NCI-H2029 treated with DMSO at 0.1 percent for 48 hours (cell line): ENCODE measurements at places on chromosomes 2 and 18.

- no peak for DNase-seq
These were observed 325.5 kb downstream of the IRS1 start for GRCh38 chr2:226474131-226474530.

DNA sequence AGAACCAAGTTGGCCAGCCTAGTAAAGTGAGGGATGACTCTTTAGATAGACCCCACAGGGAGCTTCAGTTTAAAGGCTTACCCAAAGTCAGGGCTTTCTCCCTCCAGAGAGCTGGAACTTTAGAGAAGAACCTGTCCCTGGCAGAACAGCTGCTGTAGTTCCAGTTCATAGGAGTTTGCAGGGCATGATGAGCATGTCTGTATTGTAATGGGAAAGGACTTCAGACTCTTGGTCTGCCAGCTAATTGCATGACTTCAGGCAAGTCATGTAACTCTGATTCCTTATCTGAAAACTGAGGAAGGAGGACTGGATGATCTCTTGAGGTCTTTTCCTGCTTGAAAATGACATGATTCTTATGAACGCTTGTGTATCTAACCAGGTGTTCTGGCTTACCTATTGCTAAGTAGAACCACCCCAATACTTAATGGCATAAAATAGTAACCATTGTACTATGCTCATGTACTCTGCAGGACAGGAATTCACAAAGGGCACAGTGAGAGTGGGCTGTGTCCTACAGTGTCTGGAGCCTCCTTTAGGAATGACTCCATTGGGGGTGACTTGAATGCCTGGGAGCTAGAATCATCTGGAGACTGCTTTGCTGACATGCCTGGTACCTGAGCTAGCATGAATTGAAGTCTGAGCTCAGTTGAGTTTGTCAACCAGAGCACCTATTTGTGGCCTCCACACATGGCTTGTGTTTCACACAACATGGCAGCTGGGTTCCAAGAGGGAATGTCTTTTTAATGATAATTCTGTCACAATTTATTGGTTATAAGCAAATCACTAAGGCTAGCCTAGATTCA is 18.9 kb downstream of the SP5 start:
- DNase-seq: no peak

- DNase-seq: no peak
These were observed 55.9 kb downstream of the FN1 start for GRCh38 chr2:215379948-215380347.

DNA sequence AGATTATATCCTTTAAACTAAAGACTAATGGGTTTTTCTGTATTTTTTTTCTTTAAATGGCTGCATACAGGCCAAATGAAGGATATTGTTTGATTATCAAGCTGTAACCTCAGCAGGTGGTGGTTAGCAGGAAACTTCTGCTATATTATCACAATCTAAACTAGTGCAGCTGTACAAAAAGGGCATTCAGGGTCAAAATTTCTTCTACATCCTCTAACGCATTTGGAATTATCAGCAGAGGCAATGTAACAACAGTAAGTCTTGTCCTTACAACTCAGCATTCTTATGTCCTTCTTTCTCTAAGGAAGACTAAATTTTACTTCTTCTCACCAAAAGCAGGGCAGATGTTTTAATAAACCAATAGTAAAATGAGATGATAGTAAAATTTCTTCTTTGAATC is 135.8 kb upstream of the FN1 start:
- no peak for DNase-seq

DNA sequence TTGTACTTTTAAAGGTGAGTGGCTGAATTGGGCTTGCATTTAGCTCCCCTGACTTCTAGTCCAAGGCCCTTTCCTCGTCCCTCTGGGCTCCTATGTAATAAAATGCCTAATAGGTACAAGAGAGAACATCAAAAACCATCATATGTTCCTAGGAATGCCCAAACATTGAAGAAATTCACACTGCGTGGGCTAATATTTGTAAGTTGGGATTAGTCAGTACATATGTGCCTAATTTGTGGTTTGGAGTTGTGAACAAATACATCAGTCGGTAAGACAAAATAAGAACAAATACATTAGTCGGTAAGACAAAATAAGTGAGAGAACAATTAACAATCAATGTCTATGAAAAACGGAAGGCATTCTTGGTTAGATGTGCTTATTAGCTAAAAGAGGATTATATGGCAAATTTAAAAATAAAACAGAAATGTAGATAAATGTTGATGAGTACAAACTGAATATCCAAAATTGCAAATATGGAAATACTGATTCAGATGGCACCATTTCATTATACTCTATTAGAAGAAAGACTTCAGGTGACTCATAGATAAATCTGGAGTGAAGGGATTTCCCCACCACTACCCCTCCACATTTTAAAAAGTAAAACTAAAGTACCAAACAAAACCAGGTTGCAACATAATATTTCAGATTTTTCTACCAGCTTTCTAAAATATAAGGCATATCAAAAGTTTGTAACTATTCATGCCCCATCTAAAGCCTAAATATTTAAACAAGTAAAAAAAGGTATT is 325.4 kb downstream of the ZEB2 start:
- DNase-seq: no peak

GRCh38 chr18:66668706-66669105 is 64.8 kb upstream of the CDH19 start:
- no peak for DNase-seq

DNA sequence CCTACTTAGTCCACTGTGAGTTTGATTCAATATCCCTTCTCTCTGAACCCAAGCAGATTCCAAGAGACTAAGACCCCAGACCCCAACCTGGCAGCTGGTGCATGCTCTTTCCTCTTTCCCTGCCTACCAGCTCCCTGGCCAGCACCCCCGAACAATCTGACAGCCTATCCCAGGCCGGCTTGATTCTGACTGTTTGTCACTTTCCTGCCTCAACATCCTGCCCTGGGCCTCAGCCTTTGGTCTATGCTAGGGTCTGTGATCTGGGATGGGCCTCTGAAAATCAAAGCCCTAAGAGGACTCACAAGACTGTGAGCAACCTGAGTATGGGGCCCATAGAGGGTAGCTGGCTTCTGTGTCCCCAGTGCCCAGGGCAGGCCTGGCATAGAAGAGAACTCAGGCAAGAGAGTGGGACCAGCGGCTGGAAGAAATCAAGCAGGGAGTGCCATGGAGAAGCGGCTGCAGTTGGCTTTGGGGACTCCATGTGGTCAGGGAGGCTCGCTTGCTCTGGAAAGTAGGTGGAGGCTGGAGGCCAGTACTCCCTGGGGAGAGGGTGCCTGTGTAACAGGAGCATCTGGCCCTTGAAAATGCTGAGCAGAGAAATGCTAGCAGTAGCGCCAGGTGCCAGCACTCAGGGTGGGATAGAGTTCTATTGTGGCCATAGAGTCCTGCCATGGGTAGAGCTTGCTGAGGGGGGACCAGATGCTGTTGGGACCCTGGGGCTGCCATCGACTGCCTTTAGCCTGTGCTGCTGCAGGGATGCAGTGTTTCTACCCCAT is 343.9 kb downstream of the DYSF start:
- DNase-seq: no peak

DNA sequence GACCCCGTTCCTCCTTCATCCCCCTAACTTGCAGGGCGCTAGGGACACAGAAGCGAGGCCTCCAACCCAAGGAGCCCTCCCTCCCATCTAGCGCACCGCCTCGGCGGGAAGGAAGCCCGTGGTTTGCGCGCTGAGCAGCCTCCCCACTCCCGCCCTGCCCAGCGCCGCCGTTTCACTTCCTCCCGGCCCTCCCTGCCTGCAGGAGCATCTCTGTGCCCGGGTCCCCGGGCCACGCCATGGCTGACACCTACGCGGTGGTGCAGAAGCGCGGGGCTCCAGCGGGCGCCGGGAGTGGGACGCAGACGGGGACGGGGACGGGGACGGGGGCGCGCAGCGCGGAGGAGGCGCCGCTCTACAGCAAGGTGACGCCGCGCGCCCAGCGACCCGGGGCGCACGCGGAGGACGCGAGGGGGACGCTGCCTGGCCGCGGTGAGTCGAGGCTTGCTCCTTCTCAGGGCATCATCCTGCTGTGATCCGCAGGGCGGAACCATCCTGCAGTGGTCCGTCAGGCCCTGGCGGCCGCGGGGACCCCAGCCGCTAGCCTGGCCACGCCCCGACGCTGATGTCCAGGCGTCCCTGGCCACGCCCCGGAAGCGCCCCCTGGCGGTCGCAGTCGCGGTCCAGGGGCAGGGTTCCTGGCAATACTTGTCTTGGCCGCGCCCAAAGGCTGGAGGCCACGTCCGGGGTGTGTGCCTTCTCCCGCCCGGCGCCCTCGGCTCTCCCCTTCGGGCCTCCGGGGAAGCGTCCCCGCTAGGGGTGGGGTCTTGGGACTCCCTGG is 16.4 kb downstream of the PTPN18 start:
- DNase-seq: no peak

DNA sequence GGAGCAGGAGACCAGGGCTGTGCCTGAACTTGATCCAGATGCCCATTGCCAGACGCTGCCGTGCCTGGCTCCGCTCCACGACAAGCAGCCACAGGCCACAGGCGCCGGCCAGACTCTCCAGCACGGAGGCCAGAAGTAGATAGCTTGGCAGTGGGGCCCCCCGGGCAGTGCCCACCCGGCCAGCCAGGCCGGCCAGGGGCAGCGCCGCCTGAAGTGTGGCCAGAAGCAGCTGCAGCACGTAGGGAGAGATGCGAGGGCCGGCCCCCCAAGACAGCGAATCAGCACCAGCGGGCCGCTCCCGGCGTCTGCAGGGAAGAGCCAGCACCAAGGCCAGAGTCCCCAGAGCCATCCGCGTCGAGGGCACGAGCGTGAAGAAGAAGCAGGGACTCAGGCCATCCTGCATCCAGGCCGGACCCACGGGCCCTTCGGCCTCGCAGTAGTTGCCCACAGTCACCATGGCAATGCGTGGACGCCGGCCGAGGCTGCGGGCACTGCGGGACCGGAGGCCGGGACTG is 484 bp downstream of the ABCB6 start:
- DNase-seq: peak; percentile 62

GRCh38 chr2:50752237-50752636 is 279.7 kb downstream of the NRXN1 start:
- DNase-seq: peak; percentile 24

DNA sequence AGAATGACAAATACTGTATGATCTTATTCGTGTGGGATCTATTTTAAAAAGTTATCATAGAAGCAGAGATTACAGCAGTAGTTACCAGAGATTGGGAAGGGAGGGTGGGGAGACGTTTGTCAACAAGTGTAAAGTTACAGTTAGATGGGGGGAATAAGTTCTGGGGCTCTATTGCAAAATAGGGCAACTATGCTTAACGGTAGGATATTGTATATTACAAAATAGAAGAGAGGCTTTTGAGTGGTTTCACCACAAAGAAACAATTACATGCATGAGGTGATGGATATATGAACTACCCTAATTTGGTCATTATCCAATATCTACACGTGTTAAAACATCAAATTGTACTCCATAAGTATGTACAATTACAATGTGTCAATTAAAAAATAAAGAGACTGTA is 123.4 kb upstream of the NOSTRIN start:
- no peak for DNase-seq

DNA sequence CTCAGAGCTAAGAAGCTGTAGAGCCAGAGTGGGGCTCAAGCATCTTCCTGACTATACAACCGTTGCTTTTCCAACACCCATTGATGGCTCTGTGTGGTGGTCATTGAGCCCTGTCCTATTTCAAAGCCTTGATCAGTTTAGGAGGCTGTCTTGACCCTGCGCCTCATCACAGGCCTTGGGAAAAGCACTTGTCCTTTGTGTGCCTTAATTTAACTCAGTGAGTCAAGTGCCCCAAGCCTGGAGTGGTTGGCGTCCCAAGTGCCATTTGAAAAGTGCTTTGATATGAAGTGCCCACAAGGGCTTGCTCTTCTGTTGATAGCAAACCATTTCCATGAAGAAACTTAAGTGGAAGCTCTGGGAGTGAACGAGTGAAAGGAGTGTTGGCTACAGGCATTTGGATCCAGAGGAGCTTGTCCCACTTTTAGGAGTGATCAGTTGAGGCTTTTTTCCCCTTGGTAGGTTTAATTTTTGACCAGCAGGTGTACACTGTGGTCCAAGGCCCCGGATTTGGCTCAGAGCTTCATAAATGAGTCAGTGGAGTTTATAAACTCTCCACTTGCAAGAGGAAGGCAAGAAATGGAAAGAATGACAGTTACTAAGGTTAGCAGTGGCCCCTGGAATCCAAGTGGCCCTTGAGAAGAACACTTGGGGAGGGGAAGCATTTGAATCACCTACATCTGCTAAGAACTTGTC is 50.3 kb downstream of the ACTR2 start:
- DNase-seq: peak; percentile 41

DNA sequence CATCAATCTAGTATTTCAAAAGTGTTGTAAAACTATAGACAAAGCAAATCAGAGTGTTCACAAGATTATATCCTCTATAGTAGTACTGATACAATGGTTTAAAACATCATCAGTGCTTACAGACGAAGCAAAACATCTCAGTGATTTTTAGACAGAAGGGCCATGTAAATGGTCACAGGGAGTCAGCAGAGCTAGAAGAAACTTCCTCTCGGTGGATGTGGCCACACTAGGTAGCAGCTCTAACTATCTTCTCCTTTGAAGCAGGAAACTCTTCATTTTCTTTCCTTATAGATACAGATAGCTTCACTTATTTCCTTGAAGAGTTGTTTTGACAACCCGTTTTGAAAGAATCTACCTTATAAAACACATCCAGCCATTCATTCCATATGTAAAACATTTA is 80.4 kb upstream of the CD226 start:
- no peak for DNase-seq

DNA sequence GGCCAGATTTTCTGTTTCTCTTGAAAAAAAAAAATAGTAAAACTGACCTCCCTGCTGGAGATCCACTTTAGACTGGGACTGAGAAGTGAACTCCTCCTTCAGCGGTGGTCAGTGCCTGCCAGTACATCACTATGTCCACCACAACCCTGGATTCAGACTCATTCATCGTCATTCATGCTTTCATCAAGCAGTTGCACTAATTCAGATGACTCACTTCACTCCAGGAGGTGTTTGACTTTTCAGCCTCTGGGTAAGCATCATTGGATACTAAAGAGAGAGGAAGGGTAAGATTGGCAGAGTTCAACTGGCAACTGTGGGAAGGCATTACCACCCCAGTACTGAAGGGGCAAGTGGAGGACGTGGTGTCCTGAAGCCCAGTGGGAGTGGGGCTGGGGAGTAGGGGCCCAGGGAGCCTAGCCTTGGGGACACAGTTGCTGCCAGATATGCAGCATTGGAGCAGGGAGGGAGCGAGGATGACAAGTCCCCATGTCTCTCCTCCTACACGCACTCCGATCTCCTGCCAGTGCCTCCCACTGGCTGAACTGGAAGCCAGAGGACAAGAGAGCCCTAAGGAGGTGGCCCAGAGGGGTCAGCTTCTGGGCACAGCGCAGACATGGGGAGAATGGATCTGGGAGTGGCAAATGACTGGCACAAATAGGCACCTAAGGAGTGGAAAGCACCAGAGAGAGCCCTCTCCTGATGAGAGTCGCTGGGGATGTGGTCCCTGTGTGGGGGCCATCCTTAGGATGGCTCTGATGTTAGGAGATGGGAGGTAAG is 111.1 kb downstream of the TGFA start:
- no peak for DNase-seq

DNA sequence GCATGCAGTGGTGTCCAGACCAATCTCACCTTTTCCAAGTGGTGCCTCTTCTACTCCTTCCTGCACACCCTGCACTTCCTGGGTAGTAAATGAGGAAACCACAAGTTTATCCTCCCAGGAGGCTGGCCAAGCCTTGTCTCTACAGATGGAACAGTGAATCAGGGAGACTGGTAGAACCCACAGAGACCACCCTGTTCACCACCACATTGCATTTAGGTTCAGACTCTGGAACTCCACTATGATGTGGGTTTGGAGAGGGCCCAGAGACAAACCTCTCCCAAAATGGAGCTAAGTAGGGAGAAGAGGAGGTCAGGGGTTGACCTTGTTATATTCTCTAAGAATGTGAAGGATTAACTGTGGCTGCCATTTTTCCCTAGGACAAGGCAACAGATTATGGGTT is 102.8 kb upstream of the FZD7 start:
- no peak for DNase-seq

GRCh38 chr18:8854962-8855361 is 149.6 kb downstream of the MTCL1 start:
- no peak for DNase-seq
